ENCODE measurements at places on chromosomes 12 and 14.

GRCh38 chr12:39483597-39483996, 40.7 kb upstream of the KIF21A start:
- no peak for DNase-seq

GRCh38 chr12:71439613-71440344, at the start of gene LGR5:
LGR5 (plus strand) TSS chr12:71439798; CDS start chr12:71440081, 283 bp downstream.
- no peak for DNase-seq

- DNase-seq = no peak
Observed at GRCh38 chr14:67911562-67911961, 92.0 kb downstream of the RAD51B start.

- DNase-seq = no peak
Observed at GRCh38 chr12:17489452-17489851, 600.5 kb downstream of the RERGL start.

- DNase-seq = no peak
Observed at GRCh38 chr12:101854747-101855146, 22.6 kb upstream of the DRAM1 start.

DNA sequence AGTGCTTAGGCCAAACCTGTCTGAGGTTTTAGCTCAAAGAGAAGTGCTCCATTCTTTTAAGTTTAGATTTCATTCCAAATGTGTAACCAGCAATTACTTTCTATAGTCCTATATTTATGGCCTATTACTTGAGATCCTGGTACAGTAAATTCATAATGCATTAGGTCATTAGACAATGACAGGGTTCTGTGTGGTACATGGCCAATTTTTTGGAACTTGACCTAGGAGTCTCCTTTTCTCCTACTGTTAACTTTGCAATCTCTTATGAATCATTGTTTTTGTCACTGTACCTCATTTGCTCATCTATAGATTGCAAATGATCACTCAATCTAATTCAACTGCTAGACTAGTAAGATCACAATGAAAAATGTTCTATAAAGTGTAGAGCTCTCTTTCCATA, 136.7 kb downstream of the PDE3A start:
- DNase-seq = no peak

DNA sequence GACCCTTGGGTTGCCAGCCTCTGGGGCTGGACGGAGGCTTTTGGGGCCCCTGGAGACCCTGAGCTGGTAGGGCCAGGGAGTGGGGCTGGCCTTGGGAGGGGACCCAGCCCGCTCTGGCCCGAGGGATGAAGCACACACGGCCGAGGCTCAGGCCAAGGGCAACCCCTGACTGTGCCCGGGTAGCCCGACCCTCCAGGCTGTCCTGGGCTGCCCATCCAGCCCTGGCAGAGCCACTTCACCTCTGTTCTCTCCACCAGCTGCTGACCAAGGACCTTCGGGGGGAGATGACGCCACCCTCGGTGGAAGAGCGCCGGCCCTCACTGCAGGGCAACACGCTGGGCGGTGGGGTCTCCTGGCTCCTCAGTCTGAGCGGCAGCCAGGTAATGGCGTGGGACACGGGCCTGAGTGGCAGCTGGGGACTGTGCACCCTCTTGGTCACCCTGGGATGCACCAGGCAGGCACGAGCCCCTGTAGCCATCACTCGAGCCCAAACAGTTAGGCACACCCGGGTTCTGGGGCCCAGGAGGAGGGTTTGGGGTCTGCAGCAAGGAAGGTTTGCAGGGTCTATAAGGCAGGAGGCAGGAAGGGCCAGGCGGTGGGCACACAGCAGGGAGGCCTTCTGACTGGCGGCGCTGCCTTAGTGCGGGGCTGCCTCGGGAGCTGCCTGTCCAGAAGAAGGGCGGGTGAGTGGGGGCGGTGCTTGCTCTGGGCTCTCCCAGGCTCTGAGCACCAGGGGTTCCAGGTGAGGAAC, 19.7 kb downstream of the ASPG start:
- no peak for DNase-seq

GRCh38 chr12:125304029-125304428, 238.8 kb downstream of the AACS start:
- DNase-seq = no peak

DNA sequence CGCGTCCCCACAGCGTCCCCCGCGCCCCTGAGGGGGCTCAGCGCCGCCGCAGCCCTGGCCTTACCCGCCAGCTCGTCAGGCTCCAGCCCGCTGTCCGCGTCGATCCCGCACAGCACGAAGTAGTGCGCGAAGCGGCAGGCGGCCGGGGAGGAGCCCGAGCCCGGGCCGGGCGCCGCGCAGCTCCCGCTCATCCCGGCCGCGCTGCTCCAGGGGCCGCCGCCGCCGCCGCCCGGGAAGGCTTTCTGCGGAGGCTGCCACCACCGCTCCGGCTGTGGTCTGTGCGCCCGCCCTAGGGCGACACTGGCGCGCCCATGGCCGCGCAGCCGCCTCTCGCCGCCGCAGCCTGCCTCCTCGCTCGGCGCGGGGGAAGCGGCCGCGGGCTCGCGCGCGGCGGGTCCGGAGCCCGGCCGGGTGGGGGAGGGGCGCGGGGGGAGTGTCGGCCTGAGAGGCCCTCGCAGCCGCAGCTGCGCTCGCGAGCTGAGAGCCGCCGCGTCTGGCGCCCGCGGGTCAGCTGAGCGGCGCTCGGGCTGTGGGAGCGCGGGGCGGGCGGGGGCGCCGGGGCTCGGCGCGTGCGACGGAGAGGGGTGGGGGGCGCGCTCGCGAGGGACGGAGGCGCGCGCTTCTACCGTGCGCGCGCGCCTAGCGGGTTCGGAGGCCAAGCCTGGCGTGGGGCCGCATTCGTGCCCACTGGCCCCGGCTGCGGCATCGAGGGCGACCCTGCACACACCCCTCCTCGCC, at the start of gene DENND5B:
TSS of gene DENND5B (minus strand) at position 495 of the 738 bp plus-strand sequence. CDS start at position 191, 304 bp downstream.
- no peak for DNase-seq

DNA sequence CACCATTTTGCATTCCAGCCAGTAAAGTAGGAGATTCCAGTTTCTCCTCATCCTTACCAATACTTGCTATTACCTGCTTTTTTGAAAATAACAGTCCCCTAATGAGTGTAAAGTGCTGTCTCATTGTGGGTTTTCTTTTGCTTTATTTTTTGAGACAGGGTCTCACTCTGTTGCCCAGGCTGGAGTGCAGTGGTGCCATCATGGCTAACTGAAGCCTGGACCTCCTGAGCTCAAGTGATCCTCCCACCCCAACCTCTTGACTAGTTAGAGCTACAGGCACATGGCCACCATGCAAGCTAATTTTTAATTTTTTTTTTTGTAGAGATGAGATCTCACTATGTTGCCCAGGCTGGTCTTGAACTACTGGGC, 60.6 kb downstream of the NINJ2 start:
- DNase-seq = no peak

- no peak for DNase-seq
Observed at GRCh38 chr14:55105991-55106390, 23.1 kb upstream of the LGALS3 start.

GRCh38 chr12:130571734-130572133, 144.4 kb downstream of the RIMBP2 start:
- DNase-seq = no peak

DNA sequence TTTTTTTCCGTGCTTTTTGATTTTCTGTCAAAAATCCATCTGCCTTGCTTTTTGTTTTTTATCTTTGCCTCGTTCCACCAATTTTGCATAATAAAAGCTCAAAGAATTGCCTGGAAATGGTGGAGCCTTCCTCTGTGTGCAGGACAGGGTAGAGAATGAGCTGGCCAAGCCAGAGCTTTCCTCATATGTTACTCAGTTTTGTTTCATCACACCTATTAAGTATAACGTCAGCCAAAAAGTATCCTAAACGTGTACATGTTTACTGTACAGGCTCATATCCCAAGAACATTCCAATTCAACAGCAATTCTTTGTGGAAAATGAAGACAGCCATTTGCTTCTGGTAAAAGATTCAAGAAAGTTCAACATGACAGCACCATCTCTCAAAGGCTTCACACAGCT, 191.2 kb upstream of the LMNTD1 start:
- no peak for DNase-seq

GRCh38 chr14:56127156-56127555, 8.9 kb downstream of the PELI2 start:
- no peak for DNase-seq

GRCh38 chr12:120118321-120119061, 1.9 kb upstream of the RAB35 start:
- DNase-seq = no peak

GRCh38 chr14:21033133-21033698, 1.4 kb downstream of the RNASE13 start:
- DNase-seq = no peak

DNA sequence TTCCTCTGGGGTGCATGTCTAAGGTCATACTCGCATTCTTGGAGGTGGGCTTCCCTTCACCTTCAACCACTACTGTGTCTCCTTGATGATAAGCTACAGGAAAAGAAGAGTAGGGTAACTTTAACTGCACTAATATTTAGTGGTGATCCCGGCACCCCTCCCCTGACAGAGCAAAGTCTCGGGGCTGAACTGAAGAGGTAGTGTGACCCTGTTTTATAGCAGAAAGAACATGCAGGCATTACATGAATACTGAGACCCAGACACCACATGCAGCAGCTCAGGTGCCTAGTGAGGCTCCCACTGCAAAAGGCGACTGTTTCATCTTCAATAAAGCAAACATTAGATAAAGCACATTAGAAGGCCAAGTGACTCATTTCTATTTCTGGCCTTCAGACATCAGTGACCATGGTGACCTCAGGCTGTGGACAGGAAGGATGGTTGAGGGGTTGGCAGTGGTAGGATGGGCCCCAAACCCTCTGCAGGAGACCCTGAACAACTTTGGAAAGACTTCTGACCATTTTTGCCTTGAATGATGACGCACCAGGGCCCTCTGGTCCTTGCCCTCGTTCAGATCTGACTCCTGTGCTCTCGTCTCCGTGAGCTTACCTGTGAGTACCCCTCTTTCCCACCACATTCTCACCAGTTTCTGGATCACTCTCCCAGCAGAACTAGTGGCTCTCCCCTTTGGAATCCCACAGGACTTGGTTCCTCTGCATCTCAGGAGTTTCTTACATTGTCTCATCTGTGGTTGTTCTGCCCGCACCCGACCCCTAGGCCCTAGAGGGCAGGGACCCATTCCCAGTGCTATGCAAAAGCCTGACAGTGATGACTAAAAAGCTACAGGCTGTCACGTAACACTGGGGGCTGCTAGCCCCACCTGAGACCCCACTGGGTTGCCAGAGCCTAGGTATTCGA, 23.8 kb upstream of the JPH4 start:
- DNase-seq = no peak

- no peak for DNase-seq
Observed at GRCh38 chr14:100297320-100298300, 8.6 kb downstream of the SLC25A29 start.

DNA sequence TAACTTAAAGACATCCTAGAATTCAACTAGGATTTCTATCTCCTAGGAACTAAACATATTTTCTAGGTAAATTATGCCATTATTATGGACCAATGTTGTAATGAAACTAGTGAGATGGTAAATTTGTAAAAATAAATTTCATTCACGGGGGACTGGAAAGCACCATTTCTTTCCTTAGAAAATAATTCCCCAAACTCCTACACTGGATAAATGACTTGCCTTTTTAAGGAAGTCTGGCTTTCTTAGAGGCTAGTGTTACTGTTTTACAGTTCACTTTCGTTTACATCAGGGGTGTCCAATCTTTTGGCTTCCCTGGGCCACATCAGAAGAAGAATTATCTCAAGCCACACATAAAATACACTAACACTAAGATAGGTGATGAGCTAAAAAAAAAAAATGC, 3.3 kb downstream of the SLC39A9 start:
- DNase-seq = no peak

GRCh38 chr14:68482018-68482417, 310.8 kb downstream of the ZFP36L1 start:
- no peak for DNase-seq

- no peak for DNase-seq
Observed at GRCh38 chr14:36513451-36514277, 6.4 kb downstream of the NKX2-1 start.

DNA sequence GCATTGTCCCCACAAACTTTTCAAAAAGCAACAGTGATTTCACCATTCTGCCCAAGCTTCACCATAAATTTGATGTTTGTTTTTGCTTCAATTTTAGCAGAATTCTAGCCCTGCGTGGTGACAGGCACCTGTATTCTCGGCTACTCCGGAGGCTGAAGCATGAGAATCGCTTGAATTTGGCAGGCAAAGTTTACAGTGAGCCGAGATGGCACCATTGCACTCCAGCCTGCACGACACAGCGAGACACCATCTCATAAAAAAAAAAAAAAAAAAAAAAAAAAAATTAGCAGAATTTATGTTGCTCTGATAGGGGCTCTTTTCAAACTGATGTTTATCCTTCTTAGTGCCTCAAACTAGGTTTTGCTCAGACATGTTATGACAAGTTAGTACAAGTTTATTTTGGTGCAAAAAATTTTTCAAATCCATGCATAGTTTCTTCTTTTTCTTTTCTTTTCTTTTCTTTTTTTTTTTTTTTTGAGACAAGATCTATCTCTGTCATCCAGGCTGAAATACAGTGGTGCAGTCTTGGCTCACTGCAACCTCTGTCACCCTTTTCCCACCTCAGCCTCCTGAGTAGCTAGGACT, 24.3 kb downstream of the RASSF3 start:
- no peak for DNase-seq

- DNase-seq = no peak
Observed at GRCh38 chr14:91555531-91555930, 45.4 kb upstream of the PPP4R3A start.

- no peak for DNase-seq
Observed at GRCh38 chr14:91348845-91349465, 68.7 kb downstream of the CCDC88C start.

GRCh38 chr14:31059152-31059924, 33.2 kb upstream of the STRN3 start:
- no peak for DNase-seq

- DNase-seq = peak; percentile 84
Observed at GRCh38 chr14:73789989-73790581, 61.5 kb upstream of the PTGR2 start.

DNA sequence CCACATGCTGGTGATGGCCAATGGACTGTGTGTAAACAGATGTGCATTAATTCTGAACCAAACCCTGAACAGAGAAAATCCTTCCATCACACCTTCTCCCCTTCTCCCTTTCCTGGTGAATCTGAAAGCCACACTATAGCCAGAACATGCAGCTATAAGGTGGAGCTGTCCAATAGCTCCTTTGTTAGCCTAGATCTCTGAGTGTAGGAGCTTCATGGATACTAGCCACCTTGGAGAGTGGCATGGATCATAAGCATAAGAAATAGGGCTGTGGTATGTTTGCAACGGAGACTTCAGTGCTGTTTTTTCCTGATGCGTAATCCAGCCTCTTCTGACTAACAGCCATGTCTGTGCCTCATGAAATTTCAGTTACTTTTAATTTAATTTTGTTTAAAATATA, 364.5 kb downstream of the BTG1 start:
- DNase-seq = no peak

DNA sequence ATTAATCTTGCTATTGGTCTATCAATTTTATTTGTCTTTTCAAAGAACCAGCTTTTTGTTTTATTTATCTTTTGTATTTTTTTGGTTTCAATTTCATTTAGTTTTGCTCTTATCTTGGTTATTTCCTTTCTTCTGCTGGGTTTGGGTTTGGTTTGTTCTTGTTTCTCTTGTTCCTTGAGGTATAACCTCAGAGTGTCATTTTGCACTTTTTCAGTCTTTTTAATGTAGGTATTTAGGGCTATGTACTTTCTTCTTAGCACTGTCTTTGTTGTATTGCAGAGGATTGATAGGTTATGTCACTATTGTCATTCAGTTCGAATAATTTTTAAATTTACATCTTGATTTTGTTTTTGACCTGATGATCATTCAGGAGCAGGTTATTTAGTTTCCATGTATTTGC, 92.7 kb upstream of the DCD start:
- no peak for DNase-seq

GRCh38 chr14:66078006-66078405, 408.2 kb upstream of the CCDC196 start:
- DNase-seq = no peak
